CD4-positive, alpha-beta T cell treated with Interleukin-4 for 4 hours (primary cell): ENCODE measurements at places on chromosomes 4 and X.

DNA sequence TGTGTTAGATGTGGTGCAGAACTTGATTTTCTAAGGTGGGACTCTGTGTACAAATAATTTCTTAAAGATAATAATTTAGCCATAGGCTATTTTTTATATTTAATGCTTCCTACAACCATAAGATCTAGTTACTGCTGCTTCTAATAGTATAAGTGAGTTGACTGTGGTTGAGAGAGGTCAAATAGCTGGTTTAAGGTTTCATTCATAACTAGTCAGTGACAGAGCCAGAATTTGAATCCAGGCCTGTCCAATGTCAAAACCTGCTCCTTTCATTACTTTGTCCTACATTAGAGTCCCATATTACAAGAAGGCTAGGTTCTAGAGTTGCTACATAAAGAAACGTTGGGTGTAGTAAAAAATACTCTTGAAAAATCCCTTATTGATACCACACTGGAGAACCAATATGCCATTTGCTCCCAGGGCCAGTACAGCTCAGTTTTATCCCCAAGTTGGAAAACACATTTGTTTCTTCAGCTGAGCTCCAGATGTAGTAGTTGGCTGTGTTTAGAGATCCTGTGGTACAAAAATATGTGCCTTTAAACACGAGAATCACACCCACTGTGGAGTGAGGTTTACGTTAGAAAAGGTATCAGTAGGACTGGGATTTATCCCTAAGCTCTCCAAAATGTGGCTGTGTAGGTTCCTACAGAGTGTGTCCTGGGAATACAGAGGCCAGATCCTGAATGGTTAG lies 84.3 kb downstream of the REPS2 start:
- no peak for DNase-seq

DNA sequence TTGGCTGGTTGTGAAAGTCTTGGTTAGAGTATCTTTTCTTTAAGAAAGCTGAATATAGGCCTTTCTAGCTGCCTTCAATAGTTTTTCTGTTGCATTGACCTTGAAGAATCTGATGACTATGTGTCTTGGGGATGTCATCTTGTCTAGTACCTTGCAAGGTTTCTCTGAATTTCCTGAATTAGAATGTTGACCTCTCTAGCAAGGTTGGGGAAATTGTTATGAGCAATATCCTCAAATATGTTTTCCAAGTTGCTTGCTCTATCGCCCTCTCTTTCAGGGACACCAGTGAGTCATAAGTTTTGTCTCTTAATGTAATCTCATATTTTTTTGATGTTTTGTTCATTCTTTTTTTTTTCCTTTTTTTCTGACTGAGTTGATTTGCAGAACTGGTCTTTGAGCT lies 194.7 kb downstream of the RAB28 start:
- DNase-seq, result no peak

GRCh38 chr4:151807220-151807619 lies 46.4 kb upstream of the GATB start:
- no peak for DNase-seq

DNA sequence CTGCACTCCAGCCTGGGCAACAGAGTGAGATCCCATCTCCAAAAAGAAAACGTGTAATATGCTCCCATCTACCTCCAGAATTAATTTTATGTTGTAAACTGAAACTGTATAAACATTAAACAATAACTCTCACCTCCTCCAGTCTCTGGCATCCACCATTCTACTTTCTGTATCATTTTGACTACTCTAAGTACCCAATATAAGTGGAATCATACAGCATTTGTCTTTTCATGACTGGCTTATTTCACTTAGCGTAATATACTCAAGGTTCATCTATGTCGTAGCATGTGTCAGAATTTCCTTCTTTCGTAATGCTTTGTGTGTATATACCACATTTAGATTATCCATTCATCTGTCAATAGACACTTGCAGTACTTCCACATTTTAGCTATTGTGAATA lies 20.6 kb downstream of the F8 start:
- DNase-seq, result no peak

DNA sequence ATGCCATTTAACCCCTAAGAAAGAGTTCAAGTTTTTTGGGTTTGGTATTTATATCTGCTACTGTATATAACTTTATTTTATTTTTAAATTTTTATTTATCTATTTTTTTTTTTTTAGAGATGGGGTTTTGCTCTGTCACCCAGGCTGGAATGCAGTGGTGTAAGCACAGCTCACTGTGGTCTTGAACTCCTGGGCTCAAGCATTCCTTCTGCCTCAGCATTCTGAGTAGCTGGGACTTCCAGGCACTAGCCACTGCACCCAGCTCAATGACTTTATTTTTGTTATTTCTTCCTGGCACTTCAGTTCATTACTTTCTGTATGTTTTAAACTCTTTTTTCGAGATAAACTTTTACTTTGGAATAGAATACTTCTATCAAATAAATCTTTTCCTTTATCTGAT lies 42.4 kb upstream of the PGAM4 start:
- no peak for DNase-seq
